ENCODE measurements at places on chromosomes 13 and 19. TPM values are rescaled to one million over a fixed set of nuclear protein-coding genes. Genes with fewer than 3 reads are reported as not detected.

DNA sequence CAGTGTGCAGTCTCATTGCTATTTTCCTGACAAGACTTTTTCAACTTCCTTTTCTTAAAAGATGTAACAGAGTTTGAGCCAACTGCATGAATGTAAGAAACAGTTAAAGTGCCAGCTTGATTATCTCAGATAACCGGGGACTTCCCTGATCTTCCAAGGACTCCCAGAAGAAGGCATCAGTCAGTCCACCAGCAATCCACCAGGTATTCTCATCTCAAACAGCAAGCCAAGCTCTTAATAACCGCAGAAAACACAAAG is 350.1 kb downstream of the LIG4 start:
- no peak for DNase-seq

- peak; percentile 21 for DNase-seq
Measured at GRCh38 chr19:37654629-37655300, 500 bp downstream of the ZFP30 start.

- no peak for DNase-seq
Measured at GRCh38 chr13:47837104-47837880, 163.8 kb downstream of the SUCLA2 start.

DNA sequence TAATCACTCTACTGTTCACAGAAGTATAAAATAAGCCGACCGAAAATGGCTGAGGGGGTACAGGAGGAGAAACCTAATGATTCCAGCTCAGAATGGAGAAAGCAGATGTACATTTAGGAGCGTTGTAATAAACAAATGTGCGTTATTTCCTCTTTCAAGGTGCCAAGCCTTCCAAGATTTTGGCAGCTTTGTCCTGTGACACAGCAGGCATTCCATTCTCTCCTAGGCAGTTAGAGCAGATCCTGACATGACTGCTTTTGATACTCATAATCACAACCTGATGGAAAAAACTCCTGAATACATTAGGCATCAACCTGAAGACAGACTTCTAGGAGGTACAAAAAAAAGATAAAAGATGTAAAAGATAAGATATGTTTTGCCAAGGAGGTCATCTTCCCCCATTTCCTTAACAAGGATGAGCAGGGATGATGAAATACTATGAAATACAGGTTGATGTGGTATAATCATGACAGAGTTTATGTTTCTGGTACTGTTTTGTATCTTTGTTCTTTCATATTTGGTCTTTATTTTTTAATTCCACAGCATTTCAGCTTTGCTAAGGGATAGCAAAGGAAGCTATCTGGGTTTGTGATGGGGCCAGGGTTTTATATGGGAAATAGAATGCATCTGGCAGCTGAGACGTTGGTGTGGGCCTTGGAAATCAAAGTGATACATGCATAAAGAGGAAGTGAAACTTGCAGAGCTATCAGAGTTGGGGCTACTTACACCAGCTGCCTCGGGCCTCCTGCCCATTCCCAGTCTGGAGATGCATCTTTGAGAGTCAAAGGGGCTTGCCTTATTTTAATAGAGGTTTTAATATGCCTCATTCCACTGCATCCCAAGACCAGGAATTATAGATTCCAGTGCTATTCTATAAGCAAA is 222.5 kb downstream of the OXGR1 start:
- no peak for DNase-seq

- DNase-seq: no peak
Measured at GRCh38 chr19:18603255-18603957, 3.2 kb downstream of the CRLF1 start.

GRCh38 chr13:95713651-95714050 is 36.7 kb downstream of the DNAJC3 start:
- no peak for DNase-seq

DNA sequence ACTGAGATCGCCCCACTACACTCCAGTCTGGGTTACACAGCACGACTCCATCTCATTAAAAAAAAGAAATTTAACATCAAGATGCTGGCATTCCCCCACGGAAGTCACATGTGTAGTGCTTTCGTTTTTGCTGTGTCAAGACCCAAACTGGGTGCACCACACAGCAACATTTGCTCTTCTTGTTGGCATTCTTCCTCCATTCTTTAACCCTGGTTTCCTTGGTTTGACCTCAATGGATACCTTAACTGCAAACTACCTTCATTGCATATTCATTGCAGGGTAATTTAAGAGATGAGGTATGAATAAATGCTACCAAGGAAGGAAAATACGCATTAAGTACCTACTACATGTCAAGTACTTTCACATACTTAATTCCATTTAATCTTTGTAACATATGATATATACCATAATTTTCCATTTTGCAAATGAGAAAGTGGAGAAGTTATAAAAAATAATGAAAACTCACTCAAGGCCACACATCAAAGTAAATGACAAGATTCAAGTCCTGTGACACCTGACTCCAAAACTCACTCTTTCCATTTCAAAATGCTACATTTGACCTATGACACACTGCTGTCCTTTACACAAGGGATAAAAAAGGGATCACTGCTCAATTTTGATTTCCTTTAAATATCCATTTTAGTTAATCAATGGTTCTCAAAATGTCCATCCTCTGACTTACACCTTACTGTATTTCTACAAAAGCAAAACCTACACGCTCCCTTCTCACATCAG is 59.2 kb downstream of the STK24 start:
- no peak for DNase-seq

DNA sequence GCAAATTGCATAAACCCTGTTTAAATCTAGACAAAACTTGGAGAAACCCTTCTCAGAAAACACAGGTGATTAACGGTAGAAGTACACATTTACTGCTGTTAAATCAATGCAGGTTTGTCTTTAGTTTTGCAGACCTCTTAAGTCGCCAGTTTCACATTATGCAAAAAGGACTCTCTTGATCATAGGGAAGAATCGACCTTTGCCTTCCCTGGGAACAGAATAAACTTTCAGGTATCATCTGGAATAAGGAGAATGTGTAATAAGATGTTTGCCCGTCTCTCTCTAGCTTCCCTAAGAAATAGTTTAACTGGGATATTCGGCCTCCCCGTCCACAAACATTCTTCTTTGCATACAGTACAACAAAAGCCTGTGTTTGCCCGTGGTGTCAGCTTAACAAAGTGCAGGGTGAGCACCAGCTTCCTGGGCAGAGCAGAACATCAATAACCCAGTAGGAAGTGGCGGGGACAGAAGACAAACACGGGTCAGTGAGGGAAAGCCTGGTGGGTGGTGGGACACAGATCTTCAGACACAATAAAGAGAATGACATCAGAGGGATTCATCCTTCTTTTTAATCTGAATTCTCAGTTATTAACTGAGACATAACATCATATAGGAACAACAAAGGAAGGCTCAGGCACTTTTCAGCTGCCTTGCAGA is 1077.7 kb upstream of the SLC10A2 start:
- DNase-seq: peak; percentile 7

DNA sequence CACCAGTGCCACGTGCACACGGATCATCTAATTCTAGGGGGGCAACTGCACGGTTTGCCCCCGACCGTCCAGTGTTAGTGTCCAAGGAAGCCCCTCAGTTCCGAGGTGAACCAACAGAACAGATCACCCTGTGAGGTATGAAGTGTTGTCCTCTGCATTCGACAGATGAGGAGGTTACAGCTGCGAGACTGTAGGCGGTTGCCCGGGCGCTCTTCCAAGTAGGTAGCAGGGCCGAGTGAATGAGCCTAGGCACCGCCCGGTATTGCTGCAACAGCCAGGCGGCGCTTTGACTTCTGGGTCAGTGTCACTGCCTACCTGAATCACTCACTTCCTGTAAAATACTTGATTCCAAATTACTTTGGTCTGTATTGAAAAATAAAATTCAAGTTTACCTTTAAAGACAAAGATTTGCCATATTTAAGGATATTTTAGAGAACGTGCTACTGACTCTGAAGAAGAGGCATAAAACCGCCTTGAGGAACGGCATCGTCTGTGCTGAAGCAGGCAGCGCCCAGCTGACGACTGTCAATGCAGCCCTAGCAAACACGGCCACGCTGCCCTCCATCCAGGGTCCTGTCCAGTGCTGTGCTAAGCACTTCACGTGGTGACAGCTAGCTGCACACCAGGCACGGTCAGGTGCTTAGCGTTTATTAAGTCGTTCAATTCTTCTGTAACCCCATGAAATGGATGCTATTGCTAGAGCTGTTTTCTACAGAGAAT is 19.3 kb upstream of the RASA3 start:
- DNase-seq: peak; percentile 15

DNA sequence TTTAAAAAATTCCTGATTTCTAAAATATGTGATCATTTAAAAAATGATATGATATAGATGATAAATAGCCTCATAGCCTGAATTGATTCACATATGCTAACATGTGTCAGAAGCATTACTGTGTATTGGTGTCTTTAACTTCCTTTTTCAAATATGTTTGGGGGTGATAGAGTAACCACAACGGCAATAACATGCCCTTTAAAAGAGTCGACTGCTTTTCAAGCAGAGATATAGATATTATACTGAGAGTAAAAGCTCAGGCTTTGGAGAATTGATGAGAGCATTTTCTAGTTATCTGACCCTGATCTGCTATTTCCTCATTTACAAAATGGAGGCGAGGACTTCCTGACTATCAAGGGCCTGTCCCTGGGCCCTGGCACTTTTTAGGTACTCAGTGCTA is 260.5 kb downstream of the DCT start:
- no peak for DNase-seq

DNA sequence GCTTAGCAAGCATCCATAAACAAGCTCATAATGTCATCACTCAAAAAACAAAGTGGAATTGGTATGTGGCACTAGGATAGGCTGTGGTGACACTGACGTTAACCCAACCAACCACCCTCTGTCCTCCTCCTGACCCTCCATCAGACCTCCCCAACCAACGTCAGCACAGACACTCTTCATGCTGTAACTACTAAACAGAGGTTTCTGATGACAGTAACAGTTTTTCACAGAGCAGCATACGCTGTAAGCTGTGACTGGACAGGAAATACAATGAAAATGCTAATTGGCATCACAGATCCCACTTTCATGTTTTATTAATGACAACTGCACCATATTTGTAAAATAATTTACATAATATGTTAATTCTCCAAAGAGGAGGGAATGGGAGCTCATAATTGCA is 238.0 kb downstream of the IRS2 start:
- no peak for DNase-seq

GRCh38 chr13:106709522-106709921 is 141.6 kb upstream of the ARGLU1 start:
- no peak for DNase-seq

DNA sequence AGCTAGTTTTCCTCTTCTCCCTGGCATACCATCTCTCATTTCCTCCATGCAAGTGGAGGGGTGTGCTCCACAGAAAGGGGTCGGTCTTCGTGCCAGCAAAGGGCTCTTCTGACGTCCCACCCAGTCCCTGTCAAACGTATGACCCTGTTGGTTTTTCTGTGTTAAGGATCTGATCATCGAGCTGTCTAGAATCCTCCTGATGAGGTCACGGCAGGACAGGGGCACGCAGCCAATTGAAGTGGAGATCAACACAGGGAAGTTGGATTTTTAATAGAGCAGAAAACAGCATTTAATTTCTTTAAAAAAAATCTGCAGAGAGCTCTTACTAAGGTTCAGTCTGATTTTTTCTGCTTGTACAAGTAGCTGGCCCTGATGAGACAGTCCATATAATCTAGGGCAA is 339.4 kb downstream of the TEX29 start:
- no peak for DNase-seq

GRCh38 chr19:37413313-37414084 is 42.6 kb downstream of the ZNF527 start:
- peak; percentile 9 for DNase-seq

DNA sequence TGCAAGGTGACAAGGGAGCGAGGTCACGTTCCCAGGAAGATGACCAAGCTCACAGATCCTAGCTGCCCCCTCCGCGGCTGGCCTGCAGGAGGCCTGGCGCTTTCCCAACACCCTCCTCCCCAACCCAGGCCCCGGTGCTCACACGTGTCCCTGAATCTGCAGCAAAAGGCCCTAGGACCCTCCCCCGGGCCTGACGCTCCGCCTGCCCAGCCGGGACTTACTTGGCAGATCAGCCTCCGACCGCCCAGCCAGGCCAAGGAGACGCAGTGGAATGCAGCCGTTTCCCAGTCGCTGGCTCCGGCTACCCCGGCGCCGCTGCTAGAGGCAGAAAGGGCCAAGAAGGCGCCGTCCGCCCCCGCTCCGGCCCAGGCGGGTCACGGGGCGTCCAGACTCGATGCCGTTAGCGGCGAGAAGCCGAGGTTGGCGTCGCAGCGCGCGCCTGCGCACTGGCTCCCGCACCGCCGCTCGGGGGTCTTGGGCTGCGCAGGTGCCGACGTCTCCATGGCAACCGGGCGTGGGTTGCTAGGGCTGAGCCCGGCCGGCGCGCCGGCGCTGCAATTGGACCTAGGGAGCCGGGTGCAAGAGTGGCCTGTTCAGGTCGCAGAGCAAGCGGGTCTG is at the start of gene PNMA8A:
TSS of gene PNMA8A (minus strand) at position 448 of the 618 bp plus-strand sequence. CDS start 528 bp downstream, outside the sequence.
- peak; percentile 41 for DNase-seq

DNA sequence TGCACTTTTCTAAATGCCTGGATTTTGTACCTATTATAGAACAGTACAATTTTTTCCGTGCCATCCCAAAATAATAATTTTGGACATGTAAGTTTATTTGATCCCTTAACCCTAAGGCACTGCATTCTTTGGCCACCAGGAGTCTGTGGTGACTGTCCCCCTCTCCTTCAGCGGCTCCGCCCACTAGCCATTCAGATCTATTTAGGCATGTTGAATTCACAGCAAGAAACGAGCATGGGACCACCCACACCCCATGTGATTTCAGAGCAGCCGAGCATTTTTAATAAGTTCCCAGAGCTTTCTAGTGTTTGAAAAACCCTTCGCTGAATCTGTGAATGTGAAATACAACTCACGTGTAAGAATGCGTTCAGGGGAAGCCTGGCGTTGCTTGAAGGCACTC is 567.5 kb downstream of the MYO16 start:
- no peak for DNase-seq

GRCh38 chr19:5839065-5840017 is at the start of gene FUT6:
TSS of gene FUT6 (minus strand) at chr19:5839702. CDS start at chr19:5832567, 7,135 bp downstream.
- no peak for DNase-seq

DNA sequence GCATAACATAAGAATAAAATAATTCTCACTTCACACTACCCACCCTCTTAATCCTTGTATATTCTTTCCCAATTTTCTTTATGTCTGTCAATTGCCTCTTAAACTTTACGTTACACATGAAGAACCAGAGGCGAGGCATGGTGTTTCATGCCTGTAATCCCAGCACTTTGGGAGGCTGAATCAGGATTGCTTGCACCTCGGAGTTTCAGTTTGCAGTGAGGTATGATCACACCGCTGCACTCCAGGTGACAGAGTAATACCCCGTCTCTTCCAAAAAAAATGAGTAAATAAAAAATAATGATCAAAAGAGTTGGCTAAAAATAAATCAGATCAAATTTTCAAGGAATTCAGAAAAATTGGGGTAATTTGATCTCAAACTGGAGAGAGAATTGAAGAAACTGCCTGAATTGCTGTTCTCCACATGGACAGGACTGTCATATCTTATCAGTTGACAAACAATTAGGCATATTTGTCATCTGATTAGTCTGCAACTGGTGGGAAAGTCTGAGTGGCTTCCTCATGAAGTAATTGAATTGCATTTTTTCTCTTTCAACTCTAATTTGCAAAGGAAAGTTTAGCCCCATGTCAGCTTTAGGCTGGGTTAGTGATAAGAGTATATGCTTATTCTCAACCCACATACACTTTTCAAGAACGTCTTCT is 302.9 kb downstream of the ITGBL1 start:
- no peak for DNase-seq

NANOS3 gene
- total RNA-seq: not detected

APLP1 gene
- total RNA-seq: 0.52 TPM

ADGRE1 gene
- total RNA-seq: not detected

ZNF285 gene
- total RNA-seq: 7.7 TPM

LILRB4 gene
- total RNA-seq: not detected

CYP2S1 gene
- 2.2 TPM for total RNA-seq

LAIR1 gene
- not detected for total RNA-seq

ETV2 gene
- total RNA-seq: not detected
